ENCODE measurements at places on chromosomes 4 and X. TPM values are rescaled to one million over a fixed set of nuclear protein-coding genes. Genes with fewer than 3 reads are reported as not detected.

DNA sequence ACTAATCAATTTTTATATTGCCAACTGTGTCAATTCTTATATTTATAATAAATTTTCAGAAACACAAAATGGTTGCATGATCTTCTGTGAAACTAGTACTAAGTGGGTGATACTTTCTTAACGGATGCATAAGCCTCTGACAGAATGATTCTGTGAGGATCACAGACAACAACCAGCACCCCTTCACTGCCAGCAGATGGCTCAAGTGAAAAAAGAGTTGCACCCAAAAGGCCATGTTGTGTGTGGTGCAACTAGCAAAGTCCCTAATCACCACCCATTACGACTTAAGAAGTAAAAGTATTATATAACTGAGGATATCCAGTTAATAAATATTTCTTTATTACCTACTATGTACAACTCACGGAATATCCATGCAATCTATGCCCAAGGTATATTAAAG lies 334.0 kb downstream of the PCDH19 start:
- DNase-seq: no peak

- DNase-seq: no peak
These were observed 182.5 kb upstream of the NPY2R start for GRCh38 chr4:155025762-155026457.

DNA sequence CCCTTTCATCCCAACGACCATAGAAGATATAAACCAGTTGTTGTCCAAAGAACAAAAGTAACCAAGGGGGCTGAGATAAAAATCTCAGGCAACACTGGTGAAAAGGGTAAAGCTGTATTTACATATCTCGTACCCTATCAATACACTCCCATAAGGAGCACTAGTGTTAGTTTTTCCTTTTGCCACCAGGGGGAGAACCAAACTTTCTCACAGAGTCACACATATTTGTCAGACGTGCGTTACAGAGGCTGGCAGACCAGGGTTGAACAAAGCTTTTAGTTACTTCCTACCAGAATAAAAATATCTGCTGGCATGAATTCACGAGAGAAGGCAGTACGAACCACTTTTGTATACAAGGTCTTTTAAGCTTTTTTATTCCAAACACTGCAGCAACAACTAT lies 88.3 kb downstream of the AMELX start:
- DNase-seq: no peak

DNA sequence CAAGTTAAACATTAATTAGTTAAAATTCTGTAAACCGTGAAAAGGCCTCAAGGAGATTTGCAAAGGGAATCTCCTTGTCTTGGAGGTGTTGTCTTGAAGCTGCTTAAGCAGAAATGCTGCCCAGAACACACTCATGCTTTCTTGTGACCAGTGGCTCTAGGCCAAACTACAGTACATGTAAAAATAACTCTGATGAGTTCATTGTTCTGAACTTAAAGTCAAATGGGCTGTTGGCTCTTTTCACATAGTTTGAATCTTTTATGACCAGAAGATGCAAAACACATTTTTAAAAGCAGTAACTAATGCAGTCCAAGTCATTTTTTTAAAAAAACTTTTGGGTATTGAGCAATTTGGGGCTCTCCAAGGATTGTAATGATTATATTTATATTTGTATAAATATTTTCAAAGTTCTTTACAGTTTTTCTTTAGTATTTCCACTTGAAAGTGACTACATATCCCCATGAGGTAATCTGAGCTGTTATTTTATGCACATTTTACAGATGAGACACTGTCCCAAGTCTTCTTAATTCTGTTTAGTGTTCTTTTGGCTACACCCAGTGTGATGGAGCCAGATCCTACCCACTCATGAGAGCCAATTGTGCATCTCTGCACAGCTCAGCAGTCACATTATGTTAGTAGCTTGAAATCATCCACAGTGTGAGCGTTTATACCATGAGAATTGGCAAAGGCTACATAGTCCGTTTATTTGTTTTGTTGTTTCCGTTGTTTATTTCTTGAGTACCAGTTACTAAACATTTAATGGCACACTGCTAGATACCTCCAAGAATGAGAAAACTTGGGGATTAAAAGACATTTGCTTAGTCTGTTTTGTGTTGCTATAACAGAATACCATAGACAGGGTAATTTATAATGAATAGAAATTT lies 112.8 kb upstream of the ATXN3L start:
- DNase-seq: no peak

- DNase-seq: no peak
These were observed at the start of gene MAGEB3 for GRCh38 chrX:30230395-30230794. Gene MAGEB3, plus strand, starts transcription at chrX:30230657. Its CDS starts 5,268 bp downstream, at chrX:30235925.

Gene CENPI
- total RNA-seq: 12.8 TPM
